ENCODE measurements at places on chromosomes 5 and 9.

DNA sequence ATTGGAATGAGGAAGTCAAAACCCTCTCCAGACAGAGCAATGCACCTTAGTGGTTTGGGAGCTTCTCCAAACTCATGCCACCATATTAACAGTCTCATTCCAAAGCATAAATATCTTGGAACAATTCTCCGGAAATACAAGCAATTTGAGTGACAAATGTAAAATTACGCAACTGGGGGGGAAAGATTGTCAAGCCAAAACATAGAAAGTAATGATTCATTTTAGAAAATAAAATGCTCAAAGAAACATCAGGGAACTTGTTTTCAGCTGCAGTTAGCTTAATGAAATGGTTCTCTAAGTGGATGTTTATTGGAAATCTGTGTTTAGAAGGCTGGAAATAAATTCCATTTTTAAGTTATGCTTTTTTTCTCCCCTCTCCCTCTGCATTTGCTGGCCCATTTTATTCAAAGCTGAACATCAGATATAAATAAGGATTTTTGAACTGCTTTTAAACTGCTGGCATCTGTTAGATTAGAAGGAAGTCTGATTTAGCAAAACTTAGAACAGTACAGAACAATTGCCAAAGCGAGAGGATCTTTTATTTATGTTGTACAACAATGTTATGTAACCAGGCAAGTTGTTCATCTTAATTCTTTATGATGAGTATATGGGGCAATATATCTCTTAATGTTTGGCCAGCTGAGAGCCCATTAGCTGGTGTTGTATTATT is 551.9 kb downstream of the PRELID2 start:
- no peak for DNase-seq

- DNase-seq: no peak
These were observed 67.0 kb upstream of the SIMC1 start for GRCh38 chr5:176171171-176171760.

DNA sequence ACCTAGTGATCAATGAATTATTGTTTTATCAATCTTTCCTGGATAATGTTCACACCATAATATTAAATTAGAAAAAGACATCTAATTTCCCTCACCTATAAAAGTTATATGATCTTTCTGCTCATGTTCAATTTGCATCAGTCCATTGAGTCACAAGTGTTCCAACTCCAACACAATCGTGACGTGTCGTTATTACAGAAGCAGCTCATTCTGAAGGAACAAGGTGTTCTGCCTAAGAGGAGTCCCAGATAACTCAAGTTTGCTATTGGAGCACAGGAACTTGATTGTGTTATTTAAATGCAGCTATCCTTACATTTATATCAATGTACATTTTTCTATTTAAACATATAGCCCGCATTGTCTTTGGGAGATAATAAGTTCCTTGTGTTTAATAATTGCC is 30.6 kb downstream of the ATPSCKMT start:
- no peak for DNase-seq

DNA sequence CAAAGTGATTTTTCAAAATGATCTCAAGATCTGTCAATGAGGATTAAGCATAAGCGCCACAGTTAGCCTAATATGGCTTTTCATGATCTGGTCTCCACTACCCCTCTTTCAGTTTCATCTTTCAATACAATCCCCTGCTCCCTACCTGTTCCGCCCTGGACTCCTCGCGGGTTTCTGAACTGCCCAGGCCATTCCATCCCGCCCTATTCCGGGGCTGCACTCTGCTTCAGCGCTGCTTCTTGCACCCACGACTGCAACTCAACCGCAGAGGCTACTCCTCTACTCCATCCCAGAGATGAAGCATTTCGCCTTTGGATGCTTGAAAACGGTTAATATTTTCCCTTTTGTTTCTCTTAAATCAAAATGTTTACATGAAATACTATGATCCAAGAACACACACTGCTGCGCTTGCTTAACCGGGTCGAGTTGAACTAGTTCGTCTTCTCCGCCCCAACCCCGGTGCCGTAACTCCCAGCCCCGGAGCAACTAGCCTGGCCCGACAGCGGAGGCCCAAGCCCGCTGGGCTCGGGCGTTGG is 716 bp upstream of the OTULIN start:
- DNase-seq: no peak

Measured in T-helper 17 cell (primary cell).